ENCODE measurements at places on chromosomes 7 and 10.

DNA sequence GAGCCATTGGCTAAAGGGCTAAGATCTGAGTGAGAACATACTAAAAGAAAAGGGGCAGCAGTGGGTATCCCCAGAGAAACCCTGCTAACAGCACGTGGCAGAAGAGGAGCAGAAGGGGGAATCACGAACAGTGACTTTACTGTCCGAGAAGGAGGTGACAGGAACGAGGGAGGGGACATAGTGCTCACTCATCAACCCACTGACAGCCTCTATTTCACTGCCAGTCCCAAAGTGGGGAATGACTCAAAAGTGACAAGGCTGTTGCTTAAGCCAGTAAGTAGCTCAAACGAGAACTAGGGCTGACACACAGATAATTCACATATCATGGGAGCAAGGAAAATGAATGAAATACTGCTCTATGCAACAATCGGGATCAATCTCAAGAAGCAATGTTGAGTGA is 92.7 kb downstream of the RSU1 start:
- DNase-seq, result no peak

DNA sequence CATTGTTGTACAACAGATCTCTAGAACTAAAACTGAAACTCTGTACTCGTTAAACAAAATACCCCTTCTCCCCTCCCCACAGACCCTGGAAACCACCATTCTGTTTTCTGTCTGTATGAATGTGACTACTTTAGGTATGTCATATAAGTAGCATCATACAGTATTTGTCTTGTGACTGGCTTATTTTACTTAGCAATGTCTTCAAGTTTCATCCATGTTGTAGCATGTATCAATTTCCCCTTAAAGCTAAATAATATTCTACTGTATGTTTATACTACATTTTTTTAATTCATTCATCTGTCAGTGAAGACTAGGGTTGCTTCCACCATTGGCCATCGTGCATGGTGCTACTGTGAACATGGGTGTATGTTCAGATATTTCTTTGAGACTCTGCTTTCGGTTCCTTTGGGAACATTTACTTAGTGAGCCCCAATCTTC is 71.2 kb upstream of the RPA3 start:
- no peak for DNase-seq

GRCh38 chr7:141454338-141454737 is 96.9 kb upstream of the AGK start:
- DNase-seq, result no peak

DNA sequence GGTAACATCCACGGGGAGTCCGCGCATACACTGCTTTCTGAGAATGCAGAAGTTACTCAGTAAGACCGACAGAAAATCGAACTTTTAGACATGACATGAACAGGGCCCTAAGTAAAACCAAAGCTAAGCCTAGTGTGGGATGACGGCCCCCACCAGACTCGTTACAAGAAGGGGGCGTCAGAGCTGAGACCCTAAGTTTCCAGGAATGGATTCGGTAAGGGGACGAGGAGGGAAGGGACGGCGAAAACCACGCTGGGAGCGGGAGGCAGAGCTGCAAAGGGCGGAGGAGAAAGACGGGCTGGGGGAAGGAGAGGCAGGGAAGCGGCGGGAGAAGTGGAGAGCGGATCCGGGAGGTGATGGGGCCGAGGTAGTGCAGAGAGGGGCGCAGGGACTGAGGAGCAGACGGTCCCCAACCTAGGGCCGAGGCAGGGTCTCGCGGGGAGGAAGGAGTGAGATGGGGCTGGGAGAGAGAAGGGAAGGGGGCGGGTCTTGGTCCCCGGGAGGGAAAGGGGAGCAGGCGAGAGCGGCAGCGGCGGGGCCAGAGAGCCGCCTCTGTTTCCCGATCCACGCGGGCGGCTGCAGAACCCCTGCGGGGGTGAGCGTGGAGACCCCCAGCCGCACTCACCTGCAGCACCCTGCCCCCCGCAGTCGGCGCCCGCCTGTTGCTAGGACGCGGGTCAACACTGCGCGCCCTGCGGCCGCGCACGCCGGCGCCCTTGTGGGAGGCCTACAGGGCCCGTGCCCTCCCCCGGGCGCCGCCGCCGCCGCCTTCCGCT is 513 bp downstream of the ODAD2 start:
- DNase-seq, result peak; percentile 0

DNA sequence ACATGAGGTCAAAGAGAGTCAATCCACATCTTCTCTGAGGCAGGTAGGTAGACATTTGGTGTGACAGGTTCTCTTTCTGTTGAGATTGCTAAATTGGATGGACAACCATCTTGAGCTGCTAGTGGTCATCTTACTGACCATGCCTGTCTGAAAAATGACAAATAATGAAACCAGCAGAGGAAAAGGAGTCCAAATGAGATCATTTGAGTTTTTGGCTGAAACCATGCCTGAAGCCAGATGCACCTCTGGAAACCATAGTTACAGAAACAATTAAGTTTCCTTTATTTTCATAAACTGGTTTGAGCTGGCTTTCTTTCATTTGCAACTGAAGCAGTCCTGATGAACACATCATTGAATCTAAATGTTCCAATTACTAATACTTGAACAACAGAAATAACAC is 100.6 kb downstream of the ZNF438 start:
- no peak for DNase-seq

GRCh38 chr7:30181736-30182522 is 47.1 kb downstream of the MTURN start:
- no peak for DNase-seq

DNA sequence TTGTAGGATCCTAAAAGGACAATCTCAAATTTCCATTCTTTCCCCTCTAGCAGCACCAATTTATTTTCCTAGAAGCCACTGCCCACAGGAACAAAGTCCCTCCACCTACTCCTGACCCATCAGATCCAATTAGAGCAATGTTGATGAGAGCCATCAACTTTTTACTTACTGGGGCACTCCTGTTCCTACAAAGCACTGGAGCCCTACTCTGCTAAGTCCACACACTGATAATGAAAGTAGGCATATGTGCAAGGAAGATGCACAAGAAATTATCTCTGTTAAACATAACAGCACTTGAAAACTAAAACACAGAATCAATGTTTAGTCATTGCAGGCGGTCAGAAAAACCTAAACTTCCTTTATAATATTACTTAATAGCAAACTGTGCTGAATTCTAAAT is 3.6 kb downstream of the HERPUD2 start:
- no peak for DNase-seq

DNA sequence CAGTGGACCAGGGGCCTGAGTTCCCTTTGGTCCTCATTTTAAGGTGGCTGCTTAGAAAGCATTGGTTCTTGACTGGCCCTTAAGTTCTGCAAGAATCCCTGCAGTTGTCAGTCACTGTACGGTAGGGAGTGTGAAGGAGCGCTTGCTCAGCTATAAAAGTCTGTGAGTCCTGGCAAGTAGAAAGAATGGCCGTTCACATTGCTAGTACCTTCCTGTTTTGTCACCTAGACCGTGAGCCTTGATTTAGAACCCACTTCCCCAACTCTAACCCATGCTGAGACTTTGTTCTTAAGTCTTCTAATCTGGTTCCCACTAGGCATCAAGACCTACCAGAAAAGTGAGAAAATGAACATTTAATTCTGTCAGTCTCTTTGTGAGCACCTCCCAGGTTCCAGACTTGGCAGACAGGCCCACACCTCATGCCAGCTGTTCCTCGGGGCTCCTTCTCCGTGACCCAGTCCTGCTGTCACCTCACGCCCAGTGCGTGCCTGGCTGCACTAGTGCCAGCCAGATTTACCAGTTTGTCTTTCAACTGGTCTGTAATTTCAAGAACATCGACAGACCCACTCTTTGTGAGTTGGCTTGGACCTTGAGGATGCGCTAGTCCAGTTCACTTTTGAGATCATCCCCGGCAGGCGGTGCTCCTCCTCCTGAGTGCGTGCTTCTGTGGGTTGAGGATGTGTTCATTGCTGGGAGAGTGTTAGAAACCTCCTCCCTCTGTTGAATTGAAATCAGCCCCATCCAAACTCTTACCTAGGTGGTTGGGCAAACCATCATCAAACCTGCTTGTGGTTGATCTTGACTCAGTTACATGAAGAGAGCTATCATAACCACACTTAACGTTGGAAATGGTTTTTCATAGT is 78.5 kb downstream of the SHH start:
- no peak for DNase-seq

- no peak for DNase-seq
These were observed 75.8 kb downstream of the ELFN1 start for GRCh38 chr7:1745576-1746490.

GRCh38 chr7:68133045-68133444 is 1136.4 kb downstream of the TYW1 start:
- DNase-seq, result no peak

DNA sequence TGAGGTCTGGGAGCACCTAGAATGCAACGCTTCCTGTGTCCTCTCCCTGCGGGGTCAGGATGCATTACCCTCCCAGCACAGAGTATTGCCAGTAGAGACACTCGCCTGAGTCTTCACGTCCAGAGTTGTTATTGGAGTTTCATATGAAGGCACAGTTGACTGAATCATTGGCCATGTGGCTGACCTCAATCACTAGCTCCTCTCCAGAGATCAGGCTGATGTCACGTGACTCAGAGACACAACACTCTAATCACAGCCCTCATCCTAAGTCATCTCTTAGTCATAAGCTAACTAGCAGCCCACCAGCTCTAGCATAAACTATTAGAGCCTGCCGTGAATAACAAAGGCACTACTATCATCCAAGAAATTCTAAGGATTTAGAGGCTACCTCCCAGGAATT is 107.8 kb downstream of the HECW1 start:
- no peak for DNase-seq

DNA sequence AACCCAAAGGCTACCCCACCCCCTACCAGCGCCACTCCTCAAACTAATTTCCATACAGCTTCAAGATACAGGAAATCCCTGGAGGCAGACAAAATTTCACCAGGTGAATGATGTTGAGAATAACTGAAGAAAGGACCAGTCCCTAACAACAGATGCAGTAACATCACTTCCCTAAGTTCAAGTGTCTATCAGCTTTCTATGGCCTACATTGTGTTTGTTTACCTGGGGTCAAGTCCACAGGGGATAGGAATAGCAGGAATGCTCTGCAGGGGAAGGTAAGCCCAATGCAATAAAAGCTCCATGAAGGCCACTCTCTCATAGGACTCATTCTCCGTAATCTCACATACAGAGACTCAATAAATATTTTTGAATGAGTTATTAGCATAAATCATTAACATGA is 26.9 kb downstream of the FAM13C start:
- no peak for DNase-seq

DNA sequence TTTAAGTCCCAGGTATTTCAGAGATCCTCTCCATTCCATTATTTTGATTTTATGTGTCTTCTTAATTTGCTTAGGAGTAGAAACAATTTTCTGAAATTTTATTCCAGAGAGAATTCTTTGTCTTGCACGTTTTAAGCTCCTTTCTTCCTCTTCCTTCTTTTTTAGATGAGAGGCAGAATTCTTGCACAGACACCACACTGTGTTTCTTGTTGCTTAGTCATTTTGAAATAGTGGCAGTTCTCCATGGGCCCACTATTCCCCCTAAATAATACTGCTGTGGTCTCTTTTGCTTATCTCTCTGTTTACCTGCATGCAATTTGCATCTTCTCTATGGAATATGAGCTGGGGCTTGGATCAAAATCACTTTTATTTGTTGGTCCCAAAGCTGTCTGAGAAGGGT is 54.3 kb upstream of the WAC start:
- no peak for DNase-seq

DNA sequence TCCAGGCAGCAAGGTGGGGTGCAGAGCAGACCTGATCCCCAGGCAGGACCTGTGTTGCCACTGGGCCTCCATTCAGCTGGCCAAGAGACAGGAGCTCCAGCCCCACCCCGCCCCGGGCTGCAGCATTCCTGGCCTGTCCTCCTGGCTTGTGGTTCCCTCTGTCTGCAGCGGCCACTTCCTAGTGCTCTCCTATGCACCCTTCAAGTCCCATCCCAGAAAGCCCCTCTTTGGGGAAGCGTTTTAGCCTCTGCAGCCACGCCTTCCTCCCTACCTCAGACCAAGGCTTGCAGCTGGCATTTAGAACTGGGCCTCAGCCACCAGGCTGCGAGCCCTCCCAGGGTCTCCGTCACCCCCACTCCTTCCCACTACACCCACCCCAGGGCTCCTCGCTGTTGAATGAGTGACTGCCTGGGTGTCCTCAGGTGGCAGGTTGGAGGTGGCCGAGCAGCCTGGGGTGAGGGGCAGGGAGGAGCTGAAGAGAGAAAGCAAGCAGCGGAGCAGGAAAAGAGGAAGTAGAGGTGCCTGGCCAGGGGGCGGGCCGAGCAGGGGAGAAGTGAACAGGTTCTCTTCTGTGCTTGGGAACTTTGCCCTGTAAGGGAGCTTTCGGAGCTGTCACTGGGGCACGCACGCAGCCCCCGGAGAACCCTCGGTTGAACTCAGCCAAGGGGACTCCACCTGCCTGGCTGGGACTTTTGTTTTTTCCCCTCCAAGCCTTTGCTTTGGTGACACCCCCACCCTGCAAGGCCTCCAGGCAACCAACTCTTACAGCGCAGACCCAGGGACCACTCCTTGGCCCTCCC is 109.1 kb upstream of the TNRC18 start:
- no peak for DNase-seq

GRCh38 chr7:91940171-91940570 is 491 bp upstream of the AKAP9 start:
- no peak for DNase-seq

- DNase-seq, result no peak
These were observed 161.0 kb downstream of the GRID1 start for GRCh38 chr10:86205306-86206239.

DNA sequence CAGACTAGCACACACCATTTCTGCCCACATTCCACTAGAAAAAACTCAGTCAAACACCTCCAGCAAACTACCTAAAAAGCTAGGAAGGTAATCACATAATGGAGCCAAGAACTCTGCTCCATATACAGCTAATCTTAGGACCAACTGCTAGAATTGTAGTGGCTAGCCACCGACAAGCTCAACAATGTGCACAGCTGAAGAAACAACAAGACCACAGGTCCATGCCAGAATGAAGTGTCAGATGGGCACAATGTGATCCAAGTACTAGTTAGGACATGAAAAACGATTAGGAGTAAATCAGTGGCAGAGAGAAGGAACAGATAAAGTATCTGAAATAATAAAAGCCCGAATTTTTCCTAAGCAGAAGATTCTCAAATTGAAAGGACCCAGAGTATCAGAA is 38.6 kb downstream of the TMEM106B start:
- no peak for DNase-seq

- no peak for DNase-seq
These were observed 20.9 kb downstream of the WBP1L start for GRCh38 chr10:102764470-102765161.

GRCh38 chr10:20630092-20630643 is 266.9 kb downstream of the NEBL start:
- DNase-seq, result no peak

GRCh38 chr10:99593312-99593711 is 26.9 kb downstream of the SLC25A28 start:
- no peak for DNase-seq

GRCh38 chr10:117472872-117473271 is 69.7 kb upstream of the EMX2 start:
- no peak for DNase-seq

DNA sequence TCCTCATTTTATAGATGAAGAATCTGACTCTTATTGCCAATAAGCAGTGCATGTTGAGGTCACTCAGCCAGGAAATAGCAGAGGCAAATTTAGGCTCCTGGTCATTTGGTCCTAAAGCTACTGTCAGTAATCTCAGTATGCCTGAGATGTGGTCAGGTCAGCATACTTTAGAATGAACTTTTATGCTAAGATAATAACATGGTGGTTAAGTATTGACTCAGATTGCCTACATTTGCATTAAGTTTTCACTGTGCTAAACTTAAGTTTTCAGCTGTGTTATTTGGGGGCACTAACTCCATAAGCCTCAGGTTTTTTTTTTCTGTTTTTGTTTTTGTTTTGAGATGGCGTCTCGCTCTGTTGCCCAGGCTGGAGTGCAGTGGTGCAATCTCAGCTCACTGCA is 35.9 kb upstream of the CCSER2 start:
- DNase-seq, result no peak

GRCh38 chr10:22314852-22315251 is 1.3 kb upstream of the COMMD3 start:
- no peak for DNase-seq

Measured in CMK (cell line).